ENCODE measurements at places on chromosomes 4 and X.

GRCh38 chr4:139977838-139978609 is 176.0 kb downstream of the MAML3 start:
- no peak for DNase-seq

DNA sequence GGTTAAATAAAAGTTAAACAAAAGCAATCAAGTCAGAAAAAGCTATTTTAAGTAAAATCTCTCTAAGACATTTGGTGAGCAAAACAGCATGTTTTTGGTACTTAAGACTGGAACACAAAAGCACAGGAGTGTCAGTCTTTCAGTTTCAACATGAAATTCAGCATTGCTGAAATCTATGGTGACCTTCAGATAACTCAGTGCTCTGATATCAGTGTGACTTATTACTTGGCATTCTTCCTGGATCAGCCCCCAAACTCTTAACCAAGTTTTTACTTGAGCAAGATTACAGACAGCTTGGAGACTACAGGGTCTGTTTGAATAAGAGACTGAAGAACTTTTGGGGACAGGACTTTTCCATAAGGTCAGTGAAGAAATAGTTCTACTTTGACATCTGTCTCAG is 437.2 kb downstream of the RAPGEF2 start:
- DNase-seq, result no peak

DNA sequence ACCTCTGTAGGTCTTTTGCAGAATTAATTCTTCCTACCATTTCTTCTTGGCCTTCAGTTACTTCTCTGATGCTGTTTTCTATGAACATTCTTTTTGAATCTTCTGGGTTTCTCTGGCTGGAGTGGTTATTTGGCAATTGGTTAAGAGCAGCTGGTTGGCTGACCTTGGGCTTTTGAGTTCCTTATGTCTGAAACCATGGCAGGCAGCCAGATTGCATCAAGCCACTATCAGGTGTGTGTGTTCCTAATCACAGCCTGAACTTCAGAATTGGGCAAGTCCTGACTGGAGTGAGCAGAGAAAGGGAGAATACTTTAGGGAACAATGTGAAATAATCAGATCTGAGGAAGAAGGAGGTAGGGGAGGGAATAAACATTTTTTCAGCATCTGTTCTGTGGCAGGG is 90.2 kb downstream of the ARHGAP10 start:
- DNase-seq, result peak; percentile 84

DNA sequence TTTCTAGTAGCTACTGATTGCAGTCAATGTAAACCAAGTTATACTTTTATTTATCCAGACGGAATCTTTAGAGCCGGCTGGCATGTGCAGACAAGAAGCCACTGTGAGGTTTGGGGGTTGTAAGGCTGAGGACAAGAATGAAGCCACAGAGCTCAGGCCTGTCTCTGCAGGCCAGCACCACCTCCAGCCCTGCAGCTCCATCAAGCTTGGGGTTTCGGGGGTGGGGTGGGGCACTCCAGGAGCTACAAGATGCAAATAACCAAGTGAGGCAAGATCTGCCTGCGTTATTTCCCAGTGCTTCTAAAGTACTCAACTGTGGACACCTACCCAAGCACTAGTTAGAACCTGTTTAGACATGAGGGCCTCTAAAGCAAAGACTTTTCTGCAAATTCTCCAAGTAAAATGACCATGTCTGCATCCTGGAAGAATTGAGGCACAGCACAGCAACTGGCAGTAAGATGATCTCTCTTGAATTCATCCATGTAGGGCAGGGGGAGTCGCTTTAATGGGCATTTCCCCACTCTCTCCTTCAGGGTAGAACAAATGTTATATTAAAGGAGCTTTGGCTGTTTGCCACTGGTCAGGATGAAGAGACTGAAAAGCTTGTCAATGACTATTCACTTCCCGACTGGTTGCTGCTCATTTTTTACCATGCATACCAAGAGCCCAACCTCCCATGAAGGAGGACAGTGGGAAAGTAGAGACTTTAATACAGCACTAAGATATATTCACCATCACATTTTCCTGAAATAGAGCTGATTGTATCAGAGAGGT is 222.5 kb downstream of the MGST2 start:
- no peak for DNase-seq
